ENCODE measurements at places on chromosomes 12 and 14.
A peak's percentile ranks its signal among the peaks of the same experiment; 100 is the strongest.

- no peaks in the 10 kb centered on the region for H3K36me3 ChIP-seq
- DNase-seq = no peak
- H3K27me3 ChIP-seq = peaks cover 2% of the 10 kb centered on the region
- H3K27ac ChIP-seq = no peak overlapping the region
These were observed 3.0 kb upstream of the PIGH start for GRCh38 chr14:67602995-67603545.

DNA sequence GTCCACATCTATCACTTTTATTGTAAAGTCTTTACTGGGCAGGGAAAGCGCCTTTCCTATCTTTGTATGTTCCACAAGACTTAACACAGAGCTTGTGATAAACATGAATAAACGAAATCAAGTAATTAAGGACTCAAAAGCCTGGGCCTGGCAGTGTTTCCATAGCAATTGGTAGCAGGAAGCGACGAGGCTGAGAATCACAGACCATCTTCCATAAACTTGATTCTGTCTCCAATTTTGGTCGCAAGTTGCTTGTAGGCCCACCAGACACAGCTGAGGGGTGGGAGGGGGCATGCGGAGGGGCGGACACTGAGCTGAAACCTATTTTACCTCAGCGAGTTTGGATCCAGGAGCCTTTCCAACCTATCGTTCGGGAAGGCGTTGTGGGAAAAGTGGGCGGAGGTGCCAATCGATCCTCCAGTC lies 302 bp downstream of the CCDC38 start:
- H3K4me3 ChIP-seq = peak overlapping the region; percentile 89
- DNase-seq = peak; percentile 2
- H3K36me3 ChIP-seq = no peaks in the 10 kb centered on the region
- H3K27ac ChIP-seq = no peak overlapping the region

GRCh38 chr12:111398530-111398929 lies 7.2 kb upstream of the SH2B3 start:
- H3K27me3 ChIP-seq = no peaks in the 10 kb centered on the region
- peaks cover 14% of the 10 kb centered on the region for H3K4me1 ChIP-seq
- no peak for DNase-seq
- H3K27ac ChIP-seq = no peak overlapping the region
- no peaks in the 10 kb centered on the region for H3K36me3 ChIP-seq
- H3K4me3 ChIP-seq = no peak overlapping the region

- no peak overlapping the region for H3K4me3 ChIP-seq
- H3K27me3 ChIP-seq = no peaks in the 10 kb centered on the region
- H3K36me3 ChIP-seq = no peaks in the 10 kb centered on the region
- peaks cover 7% of the 10 kb centered on the region for H3K4me1 ChIP-seq
- no peak overlapping the region for H3K27ac ChIP-seq
- DNase-seq = no peak
These were observed 850 bp upstream of the ZNF385A start for GRCh38 chr12:54385251-54385914.

- no peak overlapping the region for H3K4me3 ChIP-seq
- no peaks in the 10 kb centered on the region for H3K4me1 ChIP-seq
- peak; percentile 12 for DNase-seq
- H3K27me3 ChIP-seq = no peaks in the 10 kb centered on the region
- no peak overlapping the region for H3K27ac ChIP-seq
These were observed 72.0 kb upstream of the DBX2 start for GRCh38 chr12:45122768-45123380.

DNA sequence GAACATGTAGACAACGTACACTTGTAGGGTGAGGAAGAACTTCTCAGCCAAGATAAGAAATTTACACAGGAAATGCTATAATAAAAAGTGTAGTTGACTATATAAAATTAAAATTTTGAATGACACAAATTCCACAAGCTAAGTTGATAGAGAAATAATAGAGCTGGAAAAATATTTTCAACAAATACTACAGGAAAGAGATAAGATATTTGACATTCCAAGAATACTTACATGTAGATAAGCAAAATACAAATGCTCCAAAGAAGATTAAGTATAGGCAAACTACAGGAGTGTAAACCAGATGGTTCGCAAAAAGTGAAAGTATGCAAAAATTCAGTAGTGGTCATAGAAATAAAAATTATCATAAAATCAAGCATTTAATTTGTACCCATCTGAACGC lies 49.2 kb upstream of the ANP32D start:
- no peaks in the 10 kb centered on the region for H3K36me3 ChIP-seq
- no peaks in the 10 kb centered on the region for H3K27me3 ChIP-seq
- no peak overlapping the region for H3K27ac ChIP-seq
- no peaks in the 10 kb centered on the region for H3K4me1 ChIP-seq
- no peak for DNase-seq

DNA sequence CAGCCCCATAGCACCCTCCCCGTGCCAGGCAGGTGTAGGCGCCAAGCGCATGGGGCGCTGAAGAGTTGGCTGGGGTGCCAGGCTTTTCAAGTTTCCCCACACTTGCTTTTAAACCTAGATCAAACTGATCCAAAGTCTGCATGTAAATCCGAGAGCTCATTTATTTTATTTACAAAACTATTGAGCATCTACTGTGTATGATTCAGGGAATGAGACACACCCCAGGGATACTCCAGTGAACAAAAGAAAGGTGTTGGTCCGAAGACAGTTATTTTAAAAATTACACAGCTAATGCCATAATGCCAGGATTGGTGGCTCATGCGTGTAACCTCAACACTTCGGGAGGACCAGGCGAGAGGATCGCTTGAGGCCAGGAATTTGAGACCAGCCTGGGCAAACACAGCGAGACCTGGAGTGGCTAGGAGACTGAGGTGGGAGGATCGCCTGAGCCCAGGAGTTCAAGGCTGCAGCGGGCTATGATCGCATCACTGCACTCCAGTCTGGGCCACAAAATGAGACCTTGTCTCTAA lies 780 bp upstream of the SLC41A2 start:
- H3K4me3 ChIP-seq = peak overlapping the region; percentile 72
- H3K36me3 ChIP-seq = no peaks in the 10 kb centered on the region
- no peak for DNase-seq

- H3K4me3 ChIP-seq = peak overlapping the region; percentile 75
- H3K4me1 ChIP-seq = peaks cover 7% of the 10 kb centered on the region
- DNase-seq = no peak
- no peaks in the 10 kb centered on the region for H3K27me3 ChIP-seq
These were observed 51.1 kb downstream of the GTF2A1 start for GRCh38 chr14:81169711-81170103.

DNA sequence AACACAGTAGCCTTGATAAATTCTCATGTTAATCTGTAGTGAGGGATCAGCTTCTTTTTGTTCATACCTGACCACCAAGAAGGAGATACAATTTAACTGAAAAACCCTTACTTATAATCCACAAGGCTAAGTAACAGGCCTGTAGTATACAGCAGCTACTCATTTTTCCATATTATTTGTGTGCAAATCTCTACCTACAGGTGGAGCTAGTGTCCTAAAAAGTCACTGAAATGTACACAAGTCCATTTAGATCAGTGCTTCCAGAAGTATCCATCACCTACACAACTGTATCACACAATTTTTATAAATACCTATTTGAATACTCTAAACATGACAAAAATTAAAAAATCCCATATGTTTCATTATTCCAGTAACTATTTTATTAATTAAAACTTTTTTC lies 173.2 kb downstream of the SLC35F4 start:
- H3K27ac ChIP-seq = no peak overlapping the region

GRCh38 chr12:85985996-85986395 lies 111.9 kb downstream of the NTS start:
- DNase-seq = no peak
- H3K27ac ChIP-seq = no peak overlapping the region

DNA sequence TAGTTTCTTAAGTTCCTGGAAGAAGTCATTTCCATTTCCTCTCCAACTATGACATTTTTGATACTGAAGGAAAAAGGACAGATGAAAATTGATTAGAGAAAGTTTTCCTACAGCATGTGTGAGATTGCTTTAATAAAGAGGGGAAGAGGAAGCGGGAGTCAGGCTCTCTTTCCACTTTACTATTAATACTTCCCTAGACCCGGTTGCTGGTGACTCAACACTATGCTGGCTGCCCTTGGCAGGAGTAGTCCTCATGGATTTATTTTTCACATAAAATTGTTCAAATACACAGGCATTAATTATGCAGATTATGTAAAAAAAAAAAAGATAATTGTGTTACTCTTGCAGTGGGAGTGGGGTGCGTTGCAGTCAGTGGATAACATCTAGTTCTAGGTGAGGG lies 293.4 kb downstream of the EGLN3 start:
- no peak overlapping the region for H3K27ac ChIP-seq
- peaks cover 4% of the 10 kb centered on the region for H3K4me1 ChIP-seq
- DNase-seq = peak; percentile 30
- no peaks in the 10 kb centered on the region for H3K36me3 ChIP-seq
- no peak overlapping the region for H3K4me3 ChIP-seq

DNA sequence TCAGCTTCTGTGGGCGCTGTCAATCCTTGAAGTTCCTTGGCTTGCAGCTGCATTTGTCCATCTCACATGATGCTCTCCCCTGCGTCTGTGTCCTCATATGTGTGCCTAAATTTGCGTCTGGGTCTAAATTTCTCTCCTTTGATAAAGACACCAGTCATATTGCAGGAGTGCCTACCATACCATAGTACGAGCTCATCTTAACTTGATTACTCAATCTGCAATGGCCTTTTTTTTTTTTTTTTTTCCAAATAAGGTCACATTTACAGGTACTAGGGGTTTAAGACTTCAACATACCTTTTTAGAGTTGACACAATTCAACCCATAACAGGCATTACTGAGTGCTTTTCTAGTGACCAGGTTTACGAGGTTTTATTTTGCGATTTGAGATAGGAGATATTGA lies 233.3 kb upstream of the TBX3 start:
- no peaks in the 10 kb centered on the region for H3K36me3 ChIP-seq
- H3K27me3 ChIP-seq = no peaks in the 10 kb centered on the region
- peaks cover 45% of the 10 kb centered on the region for H3K4me1 ChIP-seq
- DNase-seq = no peak
- H3K4me3 ChIP-seq = no peak overlapping the region

All from astrocyte (in vitro differentiated cells and primary cell).